ENCODE measurements at places on chromosomes 12 and 14. TPM values are rescaled to one million over a fixed set of nuclear protein-coding genes. Genes with fewer than 3 reads are reported as not detected.

Gene MON2
- 57.8 TPM for total RNA-seq

DNA sequence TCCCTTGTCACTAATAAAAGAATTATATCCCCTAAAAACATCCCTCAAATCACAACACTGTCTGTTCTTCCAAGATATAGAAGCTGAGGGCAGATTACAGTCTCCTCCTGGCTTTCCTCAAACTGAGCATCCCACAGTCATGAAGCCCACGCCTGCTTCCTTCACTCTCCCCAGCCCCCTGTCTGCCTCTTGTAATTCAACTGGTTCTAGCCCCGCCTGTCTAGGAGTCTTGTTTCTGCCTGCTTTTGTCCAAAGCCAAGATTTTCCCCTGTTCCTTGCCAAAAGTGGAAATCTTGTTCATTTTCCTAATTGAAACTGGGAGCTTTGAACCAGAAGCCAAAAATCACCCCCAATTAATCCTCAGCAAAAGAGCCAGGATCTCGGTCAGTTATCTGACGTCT is 35.9 kb upstream of the PWP1 start:
- H3K4me3 ChIP-seq: no peak overlapping the region
- no peak overlapping the region for H3K27ac ChIP-seq
- no peak for DNase-seq
- H3K36me3 ChIP-seq: peaks cover 3% of the 10 kb centered on the region
- peaks cover 3% of the 10 kb centered on the region for H3K4me1 ChIP-seq
- no peaks in the 10 kb centered on the region for H3K27me3 ChIP-seq

DNA sequence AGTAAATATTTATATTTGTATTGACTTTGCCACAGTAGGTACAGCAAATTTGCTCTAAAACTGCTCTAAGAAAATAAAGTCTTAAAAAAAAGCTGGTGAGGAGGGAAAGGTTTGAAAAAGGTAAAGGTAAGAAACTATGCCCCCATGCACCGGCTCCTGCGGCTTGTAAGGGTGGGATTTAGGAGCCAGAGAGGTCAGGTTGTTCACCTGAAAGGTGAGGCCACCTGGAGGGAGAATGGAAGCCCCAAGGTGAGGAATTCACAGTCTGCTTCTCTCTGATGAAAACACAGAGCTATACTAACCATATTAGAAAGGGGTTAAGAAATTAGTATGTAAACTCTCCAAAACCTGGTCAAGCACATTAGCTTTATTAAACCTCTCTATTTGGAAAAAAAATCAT is 31.8 kb downstream of the CPM start:
- H3K36me3 ChIP-seq: no peaks in the 10 kb centered on the region
- no peak for DNase-seq
- peaks cover 15% of the 10 kb centered on the region for H3K27me3 ChIP-seq

DNA sequence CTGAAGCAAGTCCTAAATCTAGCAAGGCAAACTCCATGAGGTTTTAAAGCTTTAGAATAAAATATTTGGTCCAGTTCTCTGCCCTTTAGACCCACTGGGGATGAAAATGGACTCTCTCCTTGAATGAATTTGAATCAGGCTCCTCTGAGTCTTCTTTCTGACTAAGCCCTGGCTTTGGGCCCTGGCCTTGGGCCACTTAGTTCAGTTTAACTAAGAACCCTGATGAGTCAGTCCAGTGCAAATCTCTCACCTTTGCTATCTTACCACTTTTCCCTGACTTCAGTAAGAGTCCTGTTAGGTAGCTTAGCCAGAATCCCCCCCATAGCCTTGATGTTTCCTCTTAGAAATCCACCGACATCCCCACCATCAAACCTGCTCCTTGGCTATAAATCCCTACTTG is 427.5 kb downstream of the SNAPC1 start:
- H3K27ac ChIP-seq: no peak overlapping the region
- H3K36me3 ChIP-seq: no peaks in the 10 kb centered on the region
- no peak for DNase-seq
- no peaks in the 10 kb centered on the region for H3K4me1 ChIP-seq
- no peak overlapping the region for H3K4me3 ChIP-seq
- peaks cover 12% of the 10 kb centered on the region for H3K27me3 ChIP-seq

DNA sequence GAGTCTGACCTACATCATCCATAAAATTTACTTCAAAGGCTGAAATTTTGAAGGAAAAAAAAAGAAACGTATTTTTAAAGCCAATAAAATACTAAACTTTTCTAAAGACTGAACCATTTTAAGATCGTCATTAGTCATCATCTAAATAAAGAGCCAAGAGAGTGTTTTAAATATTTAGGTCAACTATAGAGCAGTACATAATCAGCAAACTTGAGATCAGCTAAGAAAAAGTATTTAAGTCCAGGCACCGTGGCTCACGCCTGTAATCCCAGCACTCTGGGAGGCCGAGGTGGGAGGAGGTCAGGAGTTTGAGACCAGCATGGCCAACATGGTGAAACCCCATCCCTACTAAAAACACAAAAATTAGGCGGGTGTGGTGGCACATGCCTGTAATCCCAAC is 35.5 kb downstream of the HECTD1 start:
- no peak overlapping the region for H3K4me3 ChIP-seq
- no peaks in the 10 kb centered on the region for H3K4me1 ChIP-seq
- no peak for DNase-seq
- H3K36me3 ChIP-seq: peaks cover 40% of the 10 kb centered on the region

Data from activated naive CD8-positive, alpha-beta T cell treated with anti-CD3 and anti-CD28 coated beads, Interleukin-2, amount 10 ng/mL, durations not matched to agents 7 days and 5 days (primary cell).